ENCODE measurements at places on chromosomes 13 and 19. TPM values are rescaled to one million over a fixed set of nuclear protein-coding genes. Genes with fewer than 3 reads are reported as not detected.

DNA sequence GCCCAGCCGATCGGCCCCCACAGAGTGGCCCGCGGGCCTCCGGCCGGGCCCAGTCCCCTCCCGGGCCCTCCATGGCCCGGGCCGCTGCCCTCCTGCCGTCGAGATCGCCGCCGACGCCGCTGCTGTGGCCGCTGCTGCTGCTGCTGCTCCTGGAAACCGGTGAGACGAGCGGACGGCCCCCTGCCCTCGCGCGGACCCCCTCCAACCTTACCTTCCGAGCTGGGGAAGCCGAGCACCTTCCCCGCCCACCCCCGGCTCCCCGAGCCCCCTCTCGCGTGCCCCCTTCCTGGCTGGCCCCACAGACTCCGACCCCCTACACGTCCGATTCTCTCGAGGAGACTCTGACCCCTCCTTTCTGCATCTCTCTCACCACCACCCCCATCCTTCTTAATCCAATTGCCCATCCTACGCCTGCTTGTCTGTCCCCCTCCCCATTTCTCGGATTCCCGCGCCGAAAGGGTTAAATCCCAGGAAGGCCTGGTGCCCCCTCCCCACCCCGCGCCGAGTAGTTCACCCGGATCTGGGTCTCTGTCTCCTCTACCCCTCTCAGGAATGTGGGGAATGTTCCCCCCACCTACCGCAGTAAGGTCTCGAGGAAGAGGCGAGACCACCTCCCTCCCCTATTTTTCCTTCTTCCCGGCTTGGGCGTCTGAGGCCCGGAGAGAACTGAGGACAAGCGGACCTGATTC is 502 bp downstream of the NECTIN2 start:
- DNase-seq: no peak

DACH1 gene
- 1.9 TPM for total RNA-seq

SHD gene
- total RNA-seq: 0.09 TPM

SSC5D gene
- 0.84 TPM for total RNA-seq

All from liver (tissue), 10 donors.